ENCODE measurements at places on chromosomes 2 and 18.

DNA sequence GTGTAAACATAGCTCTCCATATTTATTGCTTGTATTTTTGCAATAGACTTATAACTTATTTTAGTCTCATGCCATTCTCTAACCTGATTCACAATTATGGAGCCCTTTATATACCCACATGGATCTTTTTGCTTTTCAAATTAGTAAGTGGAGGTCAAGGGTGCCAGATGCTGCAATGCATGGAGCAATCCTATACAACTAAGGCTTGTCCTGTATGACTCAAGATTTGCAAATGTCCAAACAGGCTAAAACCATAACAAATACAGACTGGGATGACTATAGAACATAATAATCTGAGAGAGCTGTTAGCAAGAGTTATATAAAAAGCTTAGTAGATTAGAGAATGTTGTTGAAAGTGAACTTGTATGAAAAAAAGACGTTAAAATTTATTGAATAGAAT is 690.4 kb upstream of the NRXN1 start:
- DNase-seq: no peak

DNA sequence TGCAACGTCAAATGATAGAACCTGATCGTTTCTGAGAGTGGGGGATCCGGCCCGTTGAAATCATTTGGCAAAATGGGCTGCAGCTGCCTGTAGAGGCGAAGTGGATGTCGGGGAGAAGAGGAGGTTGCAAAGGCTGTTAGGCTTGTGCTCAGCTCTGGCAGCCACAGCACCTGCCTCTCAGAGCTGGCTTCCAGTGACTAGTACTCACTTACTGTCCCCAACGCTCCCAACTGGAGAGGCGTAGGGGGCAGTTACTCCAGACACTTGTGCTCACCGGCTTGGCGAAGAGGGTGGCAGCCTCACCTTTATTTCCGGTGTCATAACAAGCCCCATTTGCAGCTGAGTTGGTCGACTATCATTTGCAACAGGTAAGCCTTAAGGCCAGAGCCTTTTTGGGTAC is 37.9 kb downstream of the NCK2 start:
- DNase-seq: no peak

DNA sequence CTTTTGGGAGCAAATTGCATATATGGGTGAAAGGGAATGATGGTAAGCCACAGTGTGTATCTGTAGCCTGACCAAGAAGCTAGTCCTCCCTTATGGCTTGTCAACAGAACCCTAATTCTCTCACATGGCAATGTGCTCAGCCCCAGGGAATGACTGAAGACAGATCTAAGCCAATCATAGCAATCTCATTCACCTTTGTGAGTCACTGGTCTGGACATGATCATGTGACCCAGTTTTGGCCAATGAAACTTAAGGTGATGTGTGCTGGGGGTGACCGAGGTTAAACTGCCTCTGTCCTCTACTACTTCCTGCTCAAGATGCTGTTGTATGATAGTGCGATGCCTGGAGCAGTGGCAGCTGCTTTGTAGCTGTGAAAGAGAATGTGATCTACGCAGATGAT is 491.2 kb upstream of the HS6ST1 start:
- DNase-seq: no peak

- no peak for DNase-seq
Measured at GRCh38 chr18:57737400-57738060, 65.6 kb downstream of the ATP8B1 start.

DNA sequence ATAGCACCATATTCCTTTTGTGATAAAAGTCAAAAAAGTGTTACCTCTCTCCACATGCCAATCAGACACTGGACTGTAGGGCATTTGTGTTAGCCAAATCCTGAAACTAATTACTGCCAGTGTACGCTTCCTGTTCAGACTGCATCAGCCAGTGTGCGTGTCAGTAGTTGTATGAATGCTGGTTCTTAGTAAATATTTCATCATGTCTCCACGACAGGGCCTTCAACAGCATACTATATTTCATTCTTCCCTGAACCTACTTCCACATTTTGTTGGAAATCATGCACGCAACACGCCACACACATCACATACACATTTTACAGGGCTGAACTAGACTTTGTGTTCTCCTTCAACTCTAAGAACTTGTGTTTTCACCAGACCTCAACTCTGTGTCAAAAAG is 77.5 kb downstream of the EPB41L3 start:
- DNase-seq: no peak

DNA sequence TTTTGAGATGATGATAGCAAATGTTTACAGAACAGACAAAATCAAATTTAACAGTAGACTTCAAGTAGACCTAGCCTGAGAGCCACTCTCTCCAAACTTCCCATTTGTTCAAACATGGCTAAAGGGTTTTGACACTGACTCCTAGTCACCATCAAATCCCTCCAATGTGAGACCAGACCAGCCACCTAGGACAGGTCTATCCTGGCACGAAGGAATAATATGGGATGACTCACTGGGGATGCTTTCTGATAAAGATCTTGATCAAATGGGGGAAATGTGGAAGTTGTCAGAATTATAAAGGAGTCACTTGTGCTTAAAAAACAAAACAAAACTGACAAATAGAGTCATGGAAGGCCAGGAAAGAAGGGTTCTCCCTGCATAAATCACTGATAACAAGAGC is 95.7 kb downstream of the EDAR start:
- DNase-seq: no peak

GRCh38 chr2:156704617-156705016 is 268.4 kb downstream of the GPD2 start:
- DNase-seq: no peak

GRCh38 chr18:49967171-49967570 is 153.8 kb upstream of the ACAA2 start:
- no peak for DNase-seq

GRCh38 chr2:215531284-215531683 is 95.4 kb upstream of the FN1 start:
- DNase-seq: no peak

GRCh38 chr2:178804791-178805190 is 2.4 kb downstream of the TTN start:
- no peak for DNase-seq

DNA sequence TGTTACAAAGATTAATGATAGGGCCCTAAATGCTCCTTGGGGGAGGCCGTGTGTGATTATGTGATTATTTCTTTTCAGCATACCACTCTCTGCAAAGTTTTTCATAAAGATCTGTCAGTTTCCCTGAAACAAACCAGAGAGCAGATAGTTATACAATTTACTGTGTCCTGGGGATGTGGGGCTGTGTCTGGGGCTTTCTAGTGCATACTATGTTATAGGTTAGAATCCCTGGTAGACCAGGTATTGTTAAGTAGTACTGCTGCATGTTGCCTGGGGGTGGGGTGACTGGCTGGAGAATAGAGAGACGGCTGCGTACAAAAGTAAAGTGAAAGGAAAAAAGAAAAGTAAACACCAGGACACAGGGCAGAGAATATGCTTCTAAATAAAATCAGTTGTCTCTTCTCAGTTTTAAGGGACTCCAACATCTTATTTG is 3.3 kb upstream of the CCBE1 start:
- DNase-seq: no peak

GRCh38 chr2:41827354-41827971 is 220.4 kb upstream of the PKDCC start:
- DNase-seq: no peak

GRCh38 chr2:240563951-240564560 is 3.9 kb downstream of the DUSP28 start:
- DNase-seq: no peak

- no peak for DNase-seq
Measured at GRCh38 chr18:57210107-57210715, 63.3 kb downstream of the BOD1L2 start.

DNA sequence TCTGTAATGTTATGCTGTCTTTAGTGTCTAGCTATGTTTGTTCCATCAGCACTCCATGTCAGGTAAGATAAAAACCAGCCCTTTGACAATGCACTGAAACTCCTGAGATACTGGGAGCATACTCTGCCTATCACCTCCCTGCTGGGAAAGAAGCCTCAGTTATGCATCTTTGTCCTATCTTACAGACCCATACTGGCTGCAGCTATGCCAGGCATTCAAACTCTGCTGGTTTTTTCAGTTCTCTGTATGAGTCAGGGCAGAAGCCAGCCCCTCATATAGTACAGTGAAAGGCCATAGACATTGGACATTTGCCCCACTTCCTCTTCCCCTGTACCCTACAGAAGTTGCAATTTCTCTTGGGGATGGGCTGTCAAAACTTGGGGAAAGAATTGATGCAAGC is 181.1 kb upstream of the RGPD4 start:
- no peak for DNase-seq

- no peak for DNase-seq
Measured at GRCh38 chr18:50460062-50460461, 85.2 kb downstream of the SKA1 start.

- DNase-seq: no peak
Measured at GRCh38 chr18:11873670-11874340, 22.6 kb downstream of the CHMP1B start.

GRCh38 chr2:40220177-40220925 is 231.5 kb downstream of the SLC8A1 start:
- DNase-seq: no peak

DNA sequence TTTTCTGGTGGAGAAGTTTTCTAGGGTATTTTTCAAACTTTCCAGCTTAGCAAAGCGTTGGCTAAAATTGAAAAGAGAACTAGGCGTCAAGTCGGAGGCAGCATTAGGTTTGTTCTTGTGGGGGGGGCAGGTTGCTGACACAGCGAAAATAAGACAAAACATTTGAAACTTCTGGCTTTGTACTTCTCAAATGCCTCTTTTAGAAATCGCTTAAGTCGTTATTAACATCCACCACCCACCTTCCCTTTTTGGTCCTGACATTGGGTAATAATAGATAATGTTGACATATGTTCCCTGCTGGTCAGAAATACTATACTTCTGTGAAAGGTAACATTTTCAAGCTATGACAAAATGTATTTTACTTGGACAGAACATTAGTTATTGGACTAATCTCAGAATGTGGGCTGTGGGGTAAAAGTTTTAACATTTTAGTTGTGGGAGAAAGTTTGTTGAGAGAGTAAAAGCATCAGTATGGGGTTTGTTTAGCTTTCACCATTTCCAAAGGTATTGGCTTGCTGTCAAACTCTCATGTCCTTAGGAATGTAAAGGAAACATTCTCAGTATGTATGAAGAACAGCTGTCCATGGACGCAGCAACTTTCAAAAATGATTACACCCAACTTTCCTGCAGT is 88.1 kb upstream of the ZEB2 start:
- DNase-seq: no peak

DNA sequence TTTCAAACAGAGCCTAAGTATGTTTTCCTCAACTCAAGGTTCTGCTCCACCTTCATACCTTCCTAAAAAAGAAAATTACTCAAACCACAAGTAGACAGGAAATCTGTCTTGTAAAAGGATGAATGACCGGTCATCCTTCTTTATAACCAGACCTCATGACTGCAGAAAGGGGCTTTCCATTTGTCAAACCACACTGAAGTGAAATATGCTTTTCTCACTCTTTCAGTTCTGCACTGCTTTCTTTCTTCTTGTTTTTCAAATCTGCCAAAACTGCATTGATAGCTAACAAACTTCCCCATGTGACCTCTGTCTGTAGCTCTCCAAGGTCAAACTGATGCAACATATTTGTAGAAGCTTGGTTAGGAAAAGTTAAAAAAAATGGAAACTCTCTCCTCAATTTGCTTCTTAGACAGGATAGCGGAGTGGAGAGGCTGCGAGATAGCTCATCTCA is 308.9 kb upstream of the CCDC68 start:
- DNase-seq: no peak

GRCh38 chr2:212052412-212053159 is 486.0 kb downstream of the ERBB4 start:
- no peak for DNase-seq

All from activated CD4-positive, alpha-beta T cell treated with anti-CD3 and anti-CD28 coated beads, Interleukin-2, amount 50 U/mL, for 1 hour (primary cell).